A549 treated with DMSO at 1 μM for 4 hours (cell line): ENCODE measurements at places on chromosomes 2 and 18. TPM values are rescaled to one million over a fixed set of nuclear protein-coding genes. Genes with fewer than 3 reads are reported as not detected.

The TAF4B gene
- total RNA-seq = 5.2 to 7.0 TPM (median 5.3 TPM) in 5 replicates

The DSEL gene
- 0.34 to 0.55 TPM (median 0.40 TPM) in 5 replicates for total RNA-seq

The CCDC121 gene
- total RNA-seq = 2.8 to 4.1 TPM (median 3.6 TPM) in 5 replicates

The KCNIP3 gene
- total RNA-seq = 0.89 to 2.1 TPM (median 1.6 TPM) in 5 replicates

The GPR45 gene
- total RNA-seq = not detected in 5 replicates

The DSG1 gene
- total RNA-seq = not detected in 5 replicates

The SOX11 gene
- total RNA-seq = not detected in 5 replicates

The STEAP3 gene
- 39.2 to 47.7 TPM (median 39.9 TPM) in 5 replicates for total RNA-seq

The CDH19 gene
- 0.96 to 2.1 TPM (median 1.7 TPM) in 5 replicates for total RNA-seq

The NEMP2 gene
- 5.7 to 8.5 TPM (median 7.3 TPM) in 5 replicates for total RNA-seq

The ARHGAP25 gene
- total RNA-seq = 0.13 to 0.21 TPM (median 0.16 TPM) in 5 replicates

The SULT1C3 gene
- total RNA-seq = not detected in 5 replicates

The EEF1B2 gene
- 998 to 1,236 TPM (median 1,052 TPM) in 5 replicates for total RNA-seq

The SERPINB10 gene
- 0.22 TPM in 1 of 5 replicates, not detected in the others for total RNA-seq

The EVA1A gene
- 12.6 to 14.0 TPM (median 12.7 TPM) in 5 replicates for total RNA-seq
